Hematopoietic multipotent progenitor cell treated with erythropoietin and hydrocortisone succinate and interleukin-3 and kit ligand, for 4 days (in vitro differentiated cells): ENCODE measurements at places on chromosomes 5 and 9.
A peak's percentile ranks its signal among the peaks of the same experiment; 100 is the strongest.

GRCh38 chr5:56305001-56305950, 72.1 kb upstream of the ANKRD55 start:
- DNase-seq: no peak

- DNase-seq: peak; percentile 73
Measured at GRCh38 chr9:99056886-99057664, 47.8 kb upstream of the TGFBR1 start.

DNA sequence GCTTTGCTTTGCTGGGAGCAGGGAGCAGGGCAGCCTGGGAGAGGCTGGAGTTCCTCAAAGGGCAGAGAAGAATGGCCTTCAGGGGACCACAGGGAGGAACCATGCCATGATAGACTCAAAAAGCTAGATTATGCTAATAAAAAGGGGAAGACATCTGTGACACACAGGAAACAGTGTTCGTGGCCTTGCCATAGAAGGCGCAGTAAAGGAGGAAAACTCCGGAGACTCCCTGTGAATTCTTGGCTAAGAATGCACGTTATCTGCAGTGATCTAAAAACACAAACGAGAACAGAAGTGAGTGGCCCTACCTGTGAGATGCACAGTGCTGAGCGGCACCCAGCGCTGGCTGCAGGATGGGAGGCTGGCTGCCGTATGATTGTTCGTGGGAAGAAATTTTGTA, 15.9 kb upstream of the LTC4S start:
- DNase-seq: no peak

DNA sequence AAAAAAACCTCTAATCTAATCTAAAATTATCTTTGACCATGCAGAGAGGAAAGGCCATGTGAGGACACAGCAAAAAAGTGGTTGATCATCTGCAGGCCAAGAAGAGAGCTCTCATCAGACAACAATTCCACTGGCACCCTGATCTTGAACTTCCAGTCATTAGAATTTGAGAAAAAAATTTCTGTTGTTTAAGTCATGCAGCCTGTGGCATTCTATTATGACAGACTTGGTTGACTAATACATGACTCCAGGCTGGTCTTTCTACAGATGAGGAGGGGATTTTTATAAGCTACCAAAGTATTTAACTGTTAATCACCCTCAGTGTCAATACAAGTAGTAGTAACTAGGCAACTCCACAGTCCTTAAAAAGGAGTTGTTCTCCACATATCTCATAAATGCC, 358.5 kb upstream of the RGMB start:
- no peak for DNase-seq

DNA sequence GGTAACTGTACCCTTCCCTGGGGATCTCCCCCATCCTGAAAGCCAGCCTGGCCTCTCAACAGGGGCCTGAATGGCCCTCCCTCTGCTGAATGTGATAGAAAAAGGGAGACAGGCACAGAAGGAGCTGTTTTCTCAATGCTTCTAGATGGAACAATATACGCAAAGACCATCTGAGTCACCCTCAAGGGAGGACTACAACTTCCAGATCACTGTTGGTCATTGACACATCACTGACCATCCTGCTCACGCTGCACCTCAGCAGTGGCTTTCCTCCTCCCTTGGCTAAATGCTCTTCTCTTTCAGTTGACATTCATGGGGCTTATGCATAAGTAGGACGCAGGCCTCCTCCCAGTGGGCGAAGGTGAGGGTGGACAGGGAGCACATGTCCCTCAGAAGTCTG, 112.2 kb upstream of the SHB start:
- no peak for DNase-seq

DNA sequence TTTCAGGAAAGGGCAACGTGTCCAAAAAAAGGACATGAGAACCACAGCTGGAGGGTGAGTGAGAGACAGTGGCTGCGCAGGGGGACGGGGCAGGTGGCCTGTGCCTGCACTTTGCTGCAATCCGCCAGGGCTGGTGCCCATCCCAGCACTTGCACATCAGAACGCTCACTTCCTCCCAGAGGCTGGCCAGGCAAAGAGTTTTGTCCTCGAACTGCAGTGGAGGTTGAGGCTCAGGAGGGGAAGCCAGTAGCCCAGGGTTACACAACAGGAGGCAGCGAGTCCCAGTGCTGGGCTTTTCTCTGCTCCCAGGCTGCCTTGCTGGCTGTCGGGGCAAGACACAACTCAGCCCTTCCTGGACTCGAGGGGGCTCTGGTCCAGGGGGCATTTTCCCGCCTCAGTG, 33.1 kb downstream of the CRB2 start:
- peak; percentile 43 for DNase-seq

- peak; percentile 90 for DNase-seq
Measured at GRCh38 chr5:82174128-82174918, 103.8 kb downstream of the RPS23 start.

GRCh38 chr9:121718084-121718483, 66.7 kb downstream of the DAB2IP start:
- no peak for DNase-seq

GRCh38 chr9:107591781-107592180, 102.2 kb upstream of the KLF4 start:
- DNase-seq: no peak

DNA sequence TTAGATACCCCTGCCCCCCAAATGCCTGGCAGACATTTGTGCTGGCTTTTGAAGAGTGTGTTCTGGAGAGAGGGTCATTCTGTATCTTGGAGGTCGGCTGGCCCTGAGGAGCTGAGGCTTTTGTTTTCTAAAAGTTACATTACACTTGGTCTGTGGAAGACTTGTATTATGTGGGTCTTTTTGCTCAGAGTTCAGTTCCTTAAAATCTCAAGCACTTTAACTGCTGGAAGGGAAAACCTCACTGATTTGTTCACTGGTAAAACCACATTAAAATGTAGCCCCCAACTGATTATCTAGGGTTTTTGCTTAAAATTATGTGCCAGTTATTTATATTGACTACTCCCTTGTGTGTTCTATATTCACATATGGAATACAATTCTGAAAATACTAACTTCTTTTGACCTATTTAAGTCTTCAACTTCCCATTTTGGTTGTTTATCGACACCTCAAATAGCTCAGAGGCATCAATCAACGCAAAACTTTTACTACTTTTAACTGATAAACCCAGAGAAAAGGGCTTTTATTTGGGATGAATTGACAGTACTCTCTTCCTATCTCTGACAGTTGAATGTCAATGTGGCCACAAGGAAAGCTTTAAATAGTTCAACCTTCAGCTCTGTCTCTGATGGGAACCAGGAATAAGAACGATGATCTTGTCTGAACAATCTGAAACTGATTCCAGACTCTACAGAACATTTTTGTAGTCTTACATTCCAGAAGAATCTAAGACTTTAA, 54.0 kb upstream of the MAP3K1 start:
- peak; percentile 65 for DNase-seq

GRCh38 chr5:52378237-52378636, 409.5 kb upstream of the ITGA1 start:
- DNase-seq: no peak

- peak; percentile 42 for DNase-seq
Measured at GRCh38 chr9:91903126-91903911, 46.7 kb downstream of the ROR2 start.

DNA sequence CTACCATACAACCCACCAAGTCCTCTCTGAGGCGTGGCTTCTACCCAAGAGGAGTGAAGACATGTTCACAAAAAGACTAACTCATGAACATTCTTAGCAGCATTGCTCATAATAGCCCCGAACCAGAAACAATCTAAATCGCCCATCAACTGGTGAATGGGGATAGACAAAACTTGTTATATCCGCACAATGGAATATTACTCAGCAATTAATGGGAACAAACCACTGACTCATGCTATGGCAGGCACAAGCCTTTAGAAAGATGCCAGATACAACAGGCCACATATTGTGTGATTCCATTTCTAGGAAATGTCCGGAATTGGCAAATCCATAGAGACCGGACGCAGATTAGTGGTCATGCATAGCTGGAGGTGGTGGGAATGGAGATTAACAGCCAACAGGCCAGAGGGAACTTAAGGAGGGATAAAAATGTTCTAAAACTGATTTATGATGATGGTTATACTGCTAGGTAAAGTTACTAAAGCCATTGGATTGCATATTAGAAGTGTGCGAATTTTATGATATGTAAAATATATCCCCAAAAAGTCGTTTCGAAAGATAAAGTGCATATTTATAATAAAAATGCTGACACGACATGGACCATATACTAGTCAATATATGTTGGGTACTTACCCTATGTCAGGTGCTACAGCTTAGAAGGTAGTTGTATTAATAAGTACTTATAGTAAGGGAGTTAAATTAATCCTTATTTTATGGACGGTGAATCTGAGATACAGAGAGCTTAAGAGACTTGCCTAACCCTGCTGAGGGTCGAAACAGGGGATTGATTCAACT, 55.4 kb downstream of the LHX2 start:
- DNase-seq: no peak

GRCh38 chr5:100901821-100902341, 1.2 kb downstream of the ST8SIA4 start:
- peak; percentile 89 for DNase-seq

- peak; percentile 20 for DNase-seq
Measured at GRCh38 chr5:9015937-9016270, 530.0 kb downstream of the SEMA5A start.

GRCh38 chr5:142110046-142110531, 1.5 kb downstream of the NDFIP1 start:
- peak; percentile 74 for DNase-seq

- no peak for DNase-seq
Measured at GRCh38 chr5:135564331-135564730, 14.5 kb downstream of the CXCL14 start.

GRCh38 chr9:108081112-108081511, 591.5 kb upstream of the KLF4 start:
- no peak for DNase-seq

DNA sequence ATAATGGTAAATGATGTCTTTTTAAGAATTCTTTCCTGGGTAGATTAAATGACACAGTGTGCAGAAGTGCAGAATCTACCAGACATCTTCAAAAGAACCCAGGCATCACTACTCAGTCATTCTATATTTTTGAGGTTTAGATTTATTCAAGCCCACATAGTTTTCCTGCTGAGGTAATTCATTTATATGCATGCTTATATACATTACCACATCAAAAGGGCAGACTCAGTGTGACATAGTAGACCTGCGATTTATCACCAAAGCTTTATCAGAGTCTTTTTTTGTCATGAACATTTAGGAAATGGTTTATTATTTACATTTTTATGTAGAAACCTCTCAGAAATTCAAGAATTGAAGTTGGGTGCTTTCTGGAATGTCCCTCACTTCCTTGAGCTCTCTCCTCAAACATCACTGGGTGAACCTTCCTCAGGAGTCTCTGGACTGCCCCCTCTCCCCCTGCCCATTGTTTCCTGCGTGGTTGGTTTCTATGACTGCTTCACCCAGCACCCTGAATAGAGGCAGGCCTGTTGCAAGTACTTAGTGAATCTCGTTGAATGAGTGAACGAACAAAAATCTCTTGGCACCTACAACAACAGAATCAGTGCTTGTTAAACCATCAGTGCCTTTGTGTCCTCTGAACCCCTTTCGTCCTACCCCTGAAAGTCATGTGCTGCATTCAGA, 42.5 kb downstream of the ADAMTS16 start:
- no peak for DNase-seq

DNA sequence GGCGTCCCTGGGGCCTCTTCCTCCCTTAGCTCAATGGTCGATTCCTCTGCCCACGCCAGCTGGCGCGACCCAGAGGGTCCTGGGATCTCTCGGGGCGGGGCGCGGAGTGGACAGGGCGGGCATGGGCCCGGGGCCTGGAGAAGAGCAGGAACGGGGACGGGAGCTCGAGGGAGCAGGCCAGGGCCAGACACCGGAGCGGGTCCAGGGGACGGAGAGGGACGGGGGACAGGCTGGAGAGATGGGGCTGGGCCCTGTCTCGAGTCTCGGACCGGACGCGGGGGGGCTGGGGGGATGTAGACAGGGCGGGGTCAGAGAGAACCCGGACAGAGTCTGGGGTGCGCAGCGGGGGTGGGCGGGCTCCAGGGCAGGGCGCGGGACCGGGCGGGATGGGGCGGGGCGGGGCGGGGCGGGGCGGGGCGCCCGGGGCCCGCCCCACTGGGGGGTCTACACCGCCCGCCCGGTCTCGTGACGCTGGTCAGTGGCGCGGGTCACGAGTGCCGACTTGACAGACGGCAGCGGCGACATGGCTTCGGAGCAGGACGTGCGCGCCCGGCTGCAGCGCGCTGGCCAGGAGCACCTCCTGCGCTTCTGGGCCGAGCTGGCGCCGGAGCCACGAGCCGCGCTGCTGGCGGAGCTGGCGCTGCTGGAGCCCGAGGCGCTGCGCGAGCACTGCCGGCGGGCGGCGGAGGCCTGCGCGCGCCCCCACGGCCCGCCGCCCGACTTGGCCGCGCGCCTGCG, at the start of gene UAP1L1:
Gene UAP1L1, plus strand, starts transcription at position 508 of the 738 bp plus-strand sequence. Its CDS starts 16 bp downstream, at position 524.
- peak; percentile 85 for DNase-seq

DNA sequence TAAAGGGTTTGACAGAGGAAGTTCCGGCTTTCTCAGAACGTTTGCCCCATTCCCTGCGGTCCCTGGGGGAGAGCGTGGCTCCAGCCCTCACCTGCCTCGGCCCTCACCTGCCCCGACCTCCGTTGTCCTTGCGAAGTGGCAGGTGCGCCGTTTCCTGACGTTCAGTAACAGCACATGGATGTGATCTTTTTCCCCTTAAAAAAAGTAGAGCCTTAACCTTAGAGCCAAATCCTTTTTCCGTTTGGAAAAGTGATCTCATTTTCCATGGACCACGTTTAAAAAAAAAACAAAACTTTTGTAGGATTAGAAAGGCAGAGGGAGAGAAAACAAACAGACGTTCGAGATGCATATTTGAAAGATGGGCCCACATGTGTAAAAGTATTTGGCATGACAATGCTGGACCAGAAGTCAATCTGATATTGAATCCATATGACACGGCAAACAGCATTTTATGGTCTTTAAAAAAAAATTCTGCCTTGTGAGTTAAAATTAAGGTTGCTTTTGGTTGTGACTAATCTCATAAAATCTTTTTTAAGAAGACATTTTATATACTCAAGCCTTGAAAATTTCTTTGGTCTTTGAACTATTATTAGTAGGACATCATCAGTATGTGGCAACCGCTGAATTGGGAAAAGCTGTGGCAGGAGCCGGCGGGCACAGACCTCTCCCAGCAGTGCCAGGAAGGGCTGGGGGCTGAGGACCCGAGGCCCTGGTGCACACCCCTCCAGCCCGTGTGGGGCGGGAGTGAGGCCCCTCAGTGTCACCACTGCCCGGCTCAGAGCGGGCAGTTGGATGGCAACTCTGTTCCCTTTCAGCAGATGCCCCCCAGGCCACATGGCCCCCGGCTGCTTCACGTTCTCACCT, 42.5 kb upstream of the EXOC3 start:
- DNase-seq: peak; percentile 42

DNA sequence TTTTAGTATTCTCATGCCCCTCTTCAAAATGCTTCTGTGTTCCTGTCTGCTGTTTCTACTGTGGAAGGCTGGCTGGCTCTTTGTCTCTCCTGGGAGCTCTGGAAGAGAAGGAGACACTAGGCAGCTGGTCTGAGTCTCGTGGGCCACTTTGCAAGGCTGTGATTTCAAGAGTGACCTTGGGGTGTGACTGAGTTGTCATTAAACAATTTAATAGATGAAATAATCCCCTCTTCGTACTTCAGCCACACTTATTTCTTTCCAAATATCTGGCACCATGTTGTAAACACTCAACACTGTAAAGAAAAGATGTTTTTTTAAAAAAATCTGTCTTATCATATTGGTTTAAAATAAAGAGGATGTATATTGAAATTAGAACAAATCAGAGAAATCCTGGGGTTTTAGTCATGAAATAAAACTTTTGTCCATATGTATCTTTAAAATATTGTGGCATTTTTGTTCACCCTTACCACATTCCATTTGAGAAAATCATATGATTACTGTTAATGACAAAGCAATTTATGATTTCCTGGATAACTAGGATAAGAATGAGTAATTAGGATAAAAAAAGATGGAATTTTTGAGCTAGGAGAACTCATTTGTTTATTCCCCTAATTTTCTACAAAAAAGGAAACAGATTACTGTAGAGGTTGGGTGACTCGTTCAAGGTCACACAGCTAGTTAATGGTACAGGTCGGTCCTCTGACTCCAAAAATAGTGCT, 200.8 kb downstream of the MAT2B start:
- no peak for DNase-seq
